ENCODE measurements at places on chromosomes 7 and 10.

DNA sequence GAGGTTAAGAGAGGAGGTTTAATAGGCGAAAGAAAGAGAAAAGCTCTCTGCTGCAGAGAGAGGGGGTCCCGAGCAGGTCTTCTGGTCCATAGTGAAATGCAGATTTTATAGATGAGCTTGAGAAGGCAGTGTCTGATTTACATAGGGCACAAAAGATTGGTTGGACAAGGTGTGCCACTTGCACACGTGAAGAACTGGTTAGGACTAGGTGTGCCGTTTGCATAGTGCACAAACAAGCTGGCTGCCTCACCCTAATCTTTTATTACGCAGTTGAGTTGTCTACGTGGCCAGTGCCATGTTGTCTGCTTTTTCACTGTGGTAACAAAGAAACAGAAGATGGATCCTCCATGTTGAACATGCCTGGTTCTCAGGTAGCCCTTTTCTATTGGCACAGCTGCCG lies 82.6 kb downstream of the AMPH start:
- no peak overlapping the region for H3K27ac ChIP-seq
- no peaks in the 10 kb centered on the region for H3K36me3 ChIP-seq
- H3K27me3 ChIP-seq = no peaks in the 10 kb centered on the region

GRCh38 chr10:111261081-111261615 lies 184.3 kb downstream of the ADRA2A start:
- no peaks in the 10 kb centered on the region for H3K4me1 ChIP-seq
- no peaks in the 10 kb centered on the region for H3K27me3 ChIP-seq
- H3K36me3 ChIP-seq = no peaks in the 10 kb centered on the region
- DNase-seq = no peak

GRCh38 chr7:69653806-69654205 lies 55.5 kb downstream of the AUTS2 start:
- H3K27ac ChIP-seq = no peak overlapping the region
- H3K4me3 ChIP-seq = no peak overlapping the region
- H3K27me3 ChIP-seq = no peaks in the 10 kb centered on the region
- no peaks in the 10 kb centered on the region for H3K4me1 ChIP-seq

DNA sequence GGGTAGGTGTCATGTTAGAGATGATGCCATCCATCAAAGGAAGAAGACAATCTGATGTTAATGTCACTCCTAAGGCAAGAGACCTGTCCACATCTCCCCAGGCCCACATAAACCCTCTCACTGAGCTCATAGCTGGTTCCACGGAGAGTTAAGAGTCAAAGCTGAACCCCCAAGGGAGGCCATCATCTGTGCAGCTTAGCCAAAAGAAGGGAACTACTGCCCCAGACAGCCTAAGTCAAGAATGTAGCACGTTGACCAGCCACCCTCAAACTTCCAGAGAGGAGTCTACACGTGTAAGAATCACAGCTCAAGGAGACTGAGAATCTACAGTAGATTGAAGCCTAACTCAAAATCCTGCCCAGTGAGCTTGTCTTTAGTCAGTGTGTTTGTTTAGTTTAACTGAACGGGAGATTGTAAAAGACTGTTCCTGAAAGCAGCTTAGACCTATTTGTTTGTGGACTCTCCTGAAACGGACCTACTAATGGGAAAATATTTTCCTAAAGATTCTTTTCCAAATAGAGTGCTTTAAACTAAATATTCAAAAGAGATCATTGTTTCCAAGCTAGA lies 192.7 kb upstream of the NFE2L3 start:
- H3K36me3 ChIP-seq = no peaks in the 10 kb centered on the region
- peaks cover 31% of the 10 kb centered on the region for H3K4me1 ChIP-seq
- no peak for DNase-seq

- no peak for DNase-seq
- H3K4me3 ChIP-seq = no peak overlapping the region
- no peak overlapping the region for H3K27ac ChIP-seq
- no peaks in the 10 kb centered on the region for H3K4me1 ChIP-seq
- H3K36me3 ChIP-seq = no peaks in the 10 kb centered on the region
Observed at GRCh38 chr7:37495574-37496184, 47.0 kb upstream of the ELMO1 start.

- H3K27ac ChIP-seq = no peak overlapping the region
- H3K27me3 ChIP-seq = no peaks in the 10 kb centered on the region
- DNase-seq = no peak
- H3K4me1 ChIP-seq = peaks cover 12% of the 10 kb centered on the region
- H3K36me3 ChIP-seq = no peaks in the 10 kb centered on the region
Observed at GRCh38 chr7:37205451-37205850, 243.2 kb downstream of the ELMO1 start.

DNA sequence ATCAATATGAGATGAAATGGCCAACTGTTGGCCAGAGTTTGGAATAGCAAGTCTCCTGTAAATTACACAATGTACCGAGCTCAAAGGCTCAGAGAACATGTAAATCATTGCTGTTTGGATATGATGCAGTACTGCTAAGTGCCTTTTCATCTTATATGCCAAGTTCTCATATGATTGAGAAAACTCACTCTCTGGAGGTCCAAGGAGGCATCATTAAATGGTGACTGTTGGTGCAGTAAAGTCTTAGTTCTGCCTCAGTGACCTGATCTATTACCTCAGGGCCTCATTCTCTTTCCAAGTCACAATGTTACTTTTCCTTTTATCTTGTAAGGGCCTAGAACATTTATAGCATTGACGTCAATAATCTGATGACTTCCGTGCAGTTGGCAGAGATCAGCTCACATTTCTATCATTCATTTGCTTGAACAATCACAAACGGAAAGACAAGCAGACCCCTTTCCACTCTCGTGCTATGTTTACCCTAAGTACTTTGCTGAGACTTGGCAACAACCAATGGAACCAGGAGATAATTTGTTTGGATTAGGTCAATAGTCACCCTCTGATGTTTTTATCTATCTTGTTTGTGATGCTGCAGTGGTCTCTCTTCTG lies 32.6 kb upstream of the PDK4 start:
- no peak for DNase-seq
- peaks cover 19% of the 10 kb centered on the region for H3K4me1 ChIP-seq
- no peaks in the 10 kb centered on the region for H3K27me3 ChIP-seq
- no peak overlapping the region for H3K4me3 ChIP-seq
- H3K27ac ChIP-seq = peak overlapping the region; percentile 6
- H3K36me3 ChIP-seq = no peaks in the 10 kb centered on the region

DNA sequence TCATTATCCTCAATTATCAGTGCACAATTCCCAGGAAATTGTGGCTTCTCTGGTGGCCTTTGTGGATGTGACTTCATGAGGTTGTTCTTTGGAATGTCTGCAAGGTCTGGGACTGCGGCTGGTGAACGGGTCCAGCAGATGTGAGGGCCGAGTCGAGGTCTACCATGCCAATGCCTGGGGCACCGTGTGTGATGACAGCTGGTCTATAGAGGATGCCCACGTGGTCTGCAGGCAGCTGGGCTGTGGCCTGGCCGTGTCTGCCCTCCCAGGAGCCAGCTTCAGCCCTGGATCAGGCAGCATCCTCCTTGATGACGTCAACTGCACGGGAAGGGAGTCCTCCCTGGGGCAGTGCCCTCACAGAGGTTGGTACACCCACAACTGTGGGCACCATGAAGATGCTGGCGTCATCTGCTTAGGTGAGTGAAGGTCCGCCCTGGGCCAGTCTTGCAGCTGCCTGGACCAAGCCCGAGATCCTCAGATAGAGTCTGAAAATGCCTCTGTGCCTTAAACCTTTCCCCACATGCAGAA lies 46.9 kb downstream of the CUZD1 start:
- no peak for DNase-seq
- H3K27me3 ChIP-seq = no peaks in the 10 kb centered on the region
- H3K27ac ChIP-seq = no peak overlapping the region
- no peak overlapping the region for H3K4me3 ChIP-seq

GRCh38 chr7:25206765-25207164 lies 21.5 kb downstream of the NPVF start:
- no peaks in the 10 kb centered on the region for H3K4me1 ChIP-seq
- no peaks in the 10 kb centered on the region for H3K27me3 ChIP-seq
- DNase-seq = no peak
- H3K36me3 ChIP-seq = no peaks in the 10 kb centered on the region

- DNase-seq = no peak
- no peaks in the 10 kb centered on the region for H3K36me3 ChIP-seq
- peaks cover 20% of the 10 kb centered on the region for H3K4me1 ChIP-seq
- no peaks in the 10 kb centered on the region for H3K27me3 ChIP-seq
- H3K4me3 ChIP-seq = no peak overlapping the region
Observed at GRCh38 chr7:155660059-155660757, 15.7 kb downstream of the RBM33 start.

- no peaks in the 10 kb centered on the region for H3K4me1 ChIP-seq
- H3K36me3 ChIP-seq = no peaks in the 10 kb centered on the region
- H3K27me3 ChIP-seq = no peaks in the 10 kb centered on the region
- no peak for DNase-seq
- H3K4me3 ChIP-seq = no peak overlapping the region
- H3K27ac ChIP-seq = no peak overlapping the region
Observed at GRCh38 chr7:130823060-130823459, 89.1 kb upstream of the KLF14 start.

DNA sequence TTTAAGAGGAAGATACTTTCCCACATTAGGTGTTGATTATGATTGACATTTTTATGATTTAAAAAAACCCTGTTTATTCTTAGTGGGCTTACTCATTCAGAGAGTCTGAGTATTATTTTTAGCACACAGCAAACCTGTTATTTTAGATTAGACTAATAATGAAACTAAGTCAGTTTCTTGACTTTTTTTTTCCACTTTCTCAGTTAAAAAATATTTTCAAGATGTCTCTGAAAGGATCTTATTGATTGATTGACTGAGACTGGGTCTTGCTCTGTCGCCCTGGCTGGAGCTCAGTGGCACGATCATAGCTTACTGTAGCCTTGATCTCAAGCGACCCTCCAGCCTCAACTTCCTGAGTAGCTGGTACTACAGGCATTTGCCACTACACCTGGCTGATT lies 20.4 kb upstream of the INPP5F start:
- no peaks in the 10 kb centered on the region for H3K36me3 ChIP-seq
- no peak for DNase-seq
- no peak overlapping the region for H3K27ac ChIP-seq
- H3K4me1 ChIP-seq = no peaks in the 10 kb centered on the region
- H3K4me3 ChIP-seq = no peak overlapping the region

- no peaks in the 10 kb centered on the region for H3K27me3 ChIP-seq
- peak overlapping the region; percentile 10 for H3K27ac ChIP-seq
- H3K4me1 ChIP-seq = peaks cover 12% of the 10 kb centered on the region
- H3K36me3 ChIP-seq = no peaks in the 10 kb centered on the region
- DNase-seq = no peak
Observed at GRCh38 chr7:139682136-139683013, 95.4 kb downstream of the HIPK2 start.

- DNase-seq = no peak
- H3K36me3 ChIP-seq = no peaks in the 10 kb centered on the region
- no peaks in the 10 kb centered on the region for H3K27me3 ChIP-seq
- H3K27ac ChIP-seq = peak overlapping the region; percentile 35
- no peak overlapping the region for H3K4me3 ChIP-seq
Observed at GRCh38 chr7:92797284-92797683, 39.1 kb downstream of the CDK6 start.

GRCh38 chr10:11876805-11877590 lies 53.8 kb downstream of the PROSER2 start:
- H3K27me3 ChIP-seq = no peaks in the 10 kb centered on the region
- no peak for DNase-seq
- H3K4me3 ChIP-seq = no peak overlapping the region
- H3K4me1 ChIP-seq = peaks cover 14% of the 10 kb centered on the region
- H3K36me3 ChIP-seq = no peaks in the 10 kb centered on the region
- peak overlapping the region; percentile 22 for H3K27ac ChIP-seq

DNA sequence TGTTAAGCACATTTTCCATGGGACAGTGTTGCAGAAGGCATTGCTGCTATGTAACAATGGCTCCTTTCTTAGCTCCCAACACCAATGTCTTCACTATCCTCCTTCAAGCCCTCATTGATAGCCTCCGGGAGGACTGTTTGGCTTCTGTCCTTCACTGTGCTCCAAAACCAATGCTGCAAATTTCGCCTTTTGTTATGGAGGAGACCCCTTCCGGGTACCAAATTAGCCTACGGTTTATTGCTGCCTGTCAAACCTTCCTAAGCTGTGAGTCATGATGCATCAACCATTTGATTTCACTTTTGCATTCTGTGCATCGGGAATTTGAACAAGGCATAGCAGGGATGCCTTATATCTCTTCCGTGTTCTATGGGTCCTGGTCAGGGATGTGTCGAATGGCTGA lies 432.9 kb downstream of the GATA3 start:
- H3K4me1 ChIP-seq = no peaks in the 10 kb centered on the region
- H3K27ac ChIP-seq = no peak overlapping the region
- H3K36me3 ChIP-seq = no peaks in the 10 kb centered on the region

- no peaks in the 10 kb centered on the region for H3K27me3 ChIP-seq
- no peak for DNase-seq
- H3K27ac ChIP-seq = no peak overlapping the region
- H3K4me3 ChIP-seq = no peak overlapping the region
- no peaks in the 10 kb centered on the region for H3K36me3 ChIP-seq
Observed at GRCh38 chr10:78846760-78847159, 222.0 kb upstream of the ZMIZ1 start.

GRCh38 chr7:131249003-131249402 lies 78.7 kb upstream of the MKLN1 start:
- no peaks in the 10 kb centered on the region for H3K27me3 ChIP-seq
- DNase-seq = no peak
- no peak overlapping the region for H3K27ac ChIP-seq
- no peaks in the 10 kb centered on the region for H3K36me3 ChIP-seq
- no peak overlapping the region for H3K4me3 ChIP-seq

DNA sequence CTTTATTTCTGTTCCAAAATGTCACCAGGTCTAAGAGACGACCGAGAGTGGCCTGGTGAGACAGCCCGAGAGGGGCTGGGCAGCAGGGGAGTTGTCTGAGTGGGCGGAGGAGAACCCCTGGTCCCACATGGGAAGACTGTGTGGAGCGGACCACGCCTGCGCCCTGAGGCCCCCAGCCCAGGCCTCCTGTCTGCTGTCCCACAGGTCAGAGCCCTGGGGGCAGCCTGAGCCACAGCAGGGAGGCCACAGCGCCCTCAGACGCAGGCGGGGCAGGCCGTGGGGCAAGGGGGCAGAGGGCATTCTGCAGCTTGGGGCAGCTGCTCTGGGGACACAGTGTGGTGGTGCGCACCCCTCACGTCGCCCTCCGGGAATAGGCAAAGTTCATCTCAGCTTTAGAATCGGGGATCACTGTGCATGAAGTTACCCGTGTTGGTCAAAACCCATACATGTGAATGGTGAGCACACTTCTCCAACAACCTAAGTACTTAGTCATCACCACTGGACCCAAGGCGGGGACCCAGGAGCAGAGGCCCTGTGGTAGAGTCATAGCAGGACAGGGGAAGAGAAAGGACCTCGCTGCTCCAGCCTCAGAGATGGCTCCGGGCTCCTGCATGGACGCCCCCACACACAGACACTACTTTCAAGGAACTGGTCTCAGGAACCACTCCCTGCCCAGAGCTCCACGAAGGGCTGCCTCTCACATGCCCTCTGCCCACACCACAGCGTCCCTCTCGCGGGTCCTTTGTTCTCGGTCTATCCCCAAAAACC lies 214.7 kb downstream of the ELFN1 start:
- no peak for DNase-seq
- H3K27me3 ChIP-seq = no peaks in the 10 kb centered on the region
- H3K27ac ChIP-seq = no peak overlapping the region
- H3K36me3 ChIP-seq = no peaks in the 10 kb centered on the region

GRCh38 chr7:134044682-134045081 lies 82.5 kb upstream of the LRGUK start:
- no peaks in the 10 kb centered on the region for H3K4me1 ChIP-seq
- no peak for DNase-seq
- no peaks in the 10 kb centered on the region for H3K27me3 ChIP-seq
- H3K4me3 ChIP-seq = no peak overlapping the region

All from pancreas (tissue), 10 donors.